Peyer's patch (tissue), 4 donors: ENCODE measurements at places on chromosomes 5 and 9.

DNA sequence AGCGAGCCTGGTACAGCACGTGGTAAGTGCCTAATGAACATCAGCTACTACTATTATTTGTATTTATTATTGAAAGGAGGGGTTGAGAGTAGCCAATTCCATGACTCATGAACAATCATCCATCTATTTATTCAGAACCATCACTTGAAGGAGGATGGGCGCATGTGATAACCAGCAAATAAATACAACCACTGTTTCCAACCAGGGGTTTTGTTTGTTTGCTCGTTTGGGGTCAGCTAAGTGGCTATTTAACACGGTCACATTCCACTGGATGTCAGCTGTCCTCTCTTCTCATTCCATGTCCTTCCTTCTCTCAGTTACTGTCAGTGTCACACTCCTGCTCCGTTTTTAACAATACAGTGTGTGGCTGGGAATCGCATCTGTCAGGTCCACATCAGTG is 8.6 kb downstream of the RAPGEF1 start:
- no peak for DNase-seq

DNA sequence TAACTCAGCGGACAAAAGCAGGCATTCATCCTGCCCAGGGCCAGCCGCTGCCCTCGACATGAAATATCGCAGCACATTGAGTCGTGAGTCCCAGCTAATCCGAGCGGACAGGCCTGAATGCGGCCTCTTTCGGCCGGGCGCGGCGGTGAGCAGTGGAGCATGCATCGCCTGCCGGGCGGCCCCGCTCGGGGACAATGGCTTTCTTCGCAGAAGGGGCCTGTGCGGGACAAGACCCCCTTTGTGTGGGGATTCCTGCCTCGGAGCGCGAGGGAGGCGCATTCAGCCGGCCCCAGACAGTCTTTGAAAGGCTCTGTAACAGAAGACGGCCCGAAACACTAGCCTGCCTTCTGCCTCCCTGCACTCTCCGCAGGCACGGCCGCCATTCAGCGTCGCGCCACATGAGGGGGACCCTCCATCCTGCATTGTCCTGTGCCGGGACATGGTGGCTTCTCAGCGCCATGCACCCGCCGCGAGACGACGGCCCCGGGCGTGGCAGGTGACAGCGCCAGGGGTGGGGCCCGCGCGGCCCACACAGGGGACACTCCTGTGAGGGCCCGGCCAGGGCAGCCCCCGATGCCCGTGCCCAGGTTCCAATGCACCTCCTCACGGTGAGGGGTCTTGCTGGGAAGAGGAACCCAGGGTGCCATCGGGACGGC is 52.0 kb downstream of the EXD3 start:
- DNase-seq: no peak

- DNase-seq: no peak
These were observed 60.5 kb upstream of the FAM120A start for GRCh38 chr9:93390953-93391515.

DNA sequence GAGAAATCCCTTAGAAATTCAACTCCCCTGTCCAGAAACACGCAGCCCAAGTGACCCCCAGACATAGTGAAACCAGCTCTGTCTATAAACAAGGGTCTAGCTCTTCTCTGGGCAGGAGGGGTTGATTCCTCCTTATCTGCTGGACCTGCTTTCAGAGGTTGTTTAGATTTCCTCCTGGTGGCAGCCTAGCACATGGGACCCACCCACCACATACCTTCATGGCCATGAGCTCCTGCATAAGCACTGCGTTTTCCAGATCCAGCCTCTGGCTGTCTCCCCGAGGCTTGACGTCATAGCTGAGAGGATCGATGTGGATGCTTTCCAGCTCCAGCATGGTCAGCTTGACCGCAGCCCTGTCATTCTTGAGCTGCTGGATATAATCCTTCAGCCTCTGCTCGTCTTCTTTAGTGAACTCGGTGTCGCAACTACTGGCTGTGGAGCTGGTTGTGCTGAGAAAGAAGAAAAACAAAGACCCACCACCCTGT is 77.0 kb downstream of the DCP2 start:
- no peak for DNase-seq
